ENCODE measurements at places on chromosomes 6 and 20.
A peak's percentile ranks its signal among the peaks of the same experiment; 100 is the strongest.

DNA sequence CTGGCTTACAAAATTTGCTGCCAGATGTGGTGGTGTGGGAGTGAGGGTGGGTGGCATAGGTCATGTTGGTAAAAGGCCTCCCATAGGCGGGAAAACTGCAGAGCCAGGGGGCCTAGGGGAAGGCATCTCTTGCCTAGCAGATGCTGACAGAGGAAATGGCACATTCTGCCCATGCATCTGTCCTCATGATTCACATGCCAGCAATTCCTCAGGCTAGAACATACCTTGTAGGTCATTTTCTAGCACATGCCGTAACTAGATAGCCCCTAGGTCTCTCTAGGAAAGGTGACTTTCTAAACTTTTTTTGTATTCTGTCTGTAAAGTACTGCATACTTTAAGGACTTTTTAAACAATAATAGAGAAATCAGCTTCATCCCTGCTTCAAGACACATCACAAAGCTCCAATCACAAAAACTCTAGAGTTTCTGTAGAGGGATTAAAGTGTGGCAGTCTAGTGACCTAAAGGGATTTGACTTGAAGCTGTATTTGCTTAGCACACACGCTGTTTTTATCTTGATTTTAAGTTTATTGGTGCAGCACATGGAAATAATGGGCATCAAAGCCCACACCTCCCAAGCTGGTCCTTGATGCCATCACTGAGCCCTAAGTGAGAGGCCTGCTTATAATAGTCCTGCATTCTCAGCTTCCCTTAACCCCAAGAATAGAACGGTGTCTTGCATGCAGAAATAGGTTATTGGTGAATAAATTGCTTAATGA, 55.2 kb downstream of the ANKEF1 start:
- no peak for DNase-seq

- no peak for DNase-seq
Measured at GRCh38 chr20:53678315-53678989, 84.8 kb upstream of the ZNF217 start.

GRCh38 chr6:21504790-21505189, 88.8 kb upstream of the SOX4 start:
- DNase-seq: no peak

GRCh38 chr6:129369737-129370136, 340.2 kb downstream of the ARHGAP18 start:
- no peak for DNase-seq

DNA sequence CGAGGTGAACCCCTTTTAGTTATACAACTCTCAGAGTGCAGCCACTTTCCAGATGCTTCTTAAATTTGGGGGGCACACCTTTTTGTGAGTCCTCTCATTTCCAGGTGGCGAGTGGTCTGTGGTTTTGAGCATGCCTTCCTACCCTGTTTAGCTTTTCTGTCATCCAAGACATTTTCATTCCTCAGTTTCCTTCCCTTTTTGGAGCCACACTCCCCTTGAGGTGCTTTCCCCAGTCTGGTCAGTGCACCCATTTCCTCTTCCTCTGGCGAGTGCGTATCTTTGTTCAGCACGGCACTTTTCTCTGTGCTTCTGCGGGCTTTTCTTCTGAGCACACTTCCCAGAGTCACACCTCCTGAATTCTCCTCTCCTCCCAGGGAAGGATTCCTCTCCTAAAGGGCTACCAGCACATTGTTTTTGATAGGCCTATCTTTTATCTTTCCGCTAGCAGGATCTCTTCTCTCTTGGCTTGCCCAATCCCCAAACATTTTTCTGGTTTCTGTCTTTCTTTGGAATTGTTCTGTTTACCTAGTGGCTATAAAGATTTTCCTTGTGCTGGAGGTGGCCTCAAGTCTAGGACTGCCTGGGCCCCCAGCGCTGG, 1.4 kb downstream of the PHF20 start:
- no peak for DNase-seq

DNA sequence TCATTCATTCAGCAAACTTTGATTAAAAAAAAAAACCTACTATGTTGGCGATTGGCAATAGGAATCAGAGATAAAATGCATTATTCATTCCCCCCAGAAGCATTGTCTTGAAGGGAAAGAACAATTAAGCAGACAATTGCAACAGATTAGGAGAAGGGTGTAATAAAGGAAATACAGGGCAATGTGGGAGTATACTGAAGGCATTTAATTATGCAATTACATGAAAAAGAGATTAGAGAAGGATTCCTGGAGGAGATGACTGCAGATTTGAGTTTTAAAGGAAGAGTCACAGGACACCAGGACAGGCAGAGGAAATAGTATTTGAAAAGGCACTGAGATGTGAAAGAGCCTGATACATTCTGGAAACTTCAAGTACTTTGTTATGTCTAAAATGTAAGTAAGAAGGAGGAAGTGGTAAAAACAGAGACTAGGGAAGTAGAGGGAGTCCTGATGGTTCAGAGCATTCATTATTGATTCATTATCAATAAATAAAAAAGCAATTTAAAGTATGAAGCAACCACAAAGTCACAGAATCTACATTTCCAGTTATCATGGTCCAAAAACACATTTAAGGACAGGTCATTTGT, 43.7 kb downstream of the THEMIS start:
- no peak for DNase-seq

GRCh38 chr6:43984442-43985321, 142.6 kb downstream of the MRPL14 start:
- DNase-seq: no peak

DNA sequence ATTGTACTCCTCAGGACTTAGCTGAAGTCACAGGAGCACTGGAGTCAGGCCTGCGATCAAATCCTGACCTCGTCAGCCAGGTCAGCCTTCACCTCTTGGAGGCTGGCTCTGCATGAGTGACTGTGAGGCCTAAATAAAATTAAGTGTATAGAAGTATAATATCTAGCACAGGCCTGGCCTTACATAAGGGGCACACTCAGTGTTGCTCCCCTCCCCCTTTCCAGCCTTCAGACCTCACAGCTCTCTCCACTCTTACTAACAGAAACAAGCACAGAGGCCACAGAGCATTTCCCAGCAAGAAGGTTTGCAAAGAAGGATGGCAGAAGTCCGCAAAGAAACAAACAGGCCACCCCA, 84.8 kb downstream of the TRERF1 start:
- no peak for DNase-seq

- DNase-seq: no peak
Measured at GRCh38 chr6:128446497-128446896, 73.9 kb downstream of the PTPRK start.

DNA sequence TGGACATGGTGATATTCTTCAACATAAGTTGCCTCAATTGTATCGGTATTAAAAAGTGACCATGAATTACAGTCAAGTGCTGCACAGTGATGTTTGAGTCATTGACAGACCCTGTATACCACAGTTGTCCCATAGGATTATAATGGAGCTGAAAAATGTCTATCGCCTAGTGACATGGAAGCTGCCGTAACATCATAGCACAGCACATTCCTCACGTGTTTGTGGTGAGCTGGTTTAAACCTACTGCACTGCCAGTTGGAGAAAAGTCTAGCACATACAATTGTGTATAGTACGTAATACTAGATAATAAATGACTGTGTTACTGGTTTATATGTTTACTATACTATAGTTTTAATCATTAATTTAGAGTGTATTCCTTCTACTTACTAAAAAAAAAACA, 150.2 kb downstream of the CDH26 start:
- DNase-seq: peak; percentile 57

GRCh38 chr6:134446218-134446848, 128.4 kb upstream of the SGK1 start:
- DNase-seq: peak; percentile 71

- no peak for DNase-seq
Measured at GRCh38 chr6:50427267-50427666, 286.1 kb upstream of the TFAP2D start.

- DNase-seq: no peak
Measured at GRCh38 chr6:120779441-120779840, 554.8 kb downstream of the TBC1D32 start.
